ENCODE measurements at places on chromosomes 4 and X.

DNA sequence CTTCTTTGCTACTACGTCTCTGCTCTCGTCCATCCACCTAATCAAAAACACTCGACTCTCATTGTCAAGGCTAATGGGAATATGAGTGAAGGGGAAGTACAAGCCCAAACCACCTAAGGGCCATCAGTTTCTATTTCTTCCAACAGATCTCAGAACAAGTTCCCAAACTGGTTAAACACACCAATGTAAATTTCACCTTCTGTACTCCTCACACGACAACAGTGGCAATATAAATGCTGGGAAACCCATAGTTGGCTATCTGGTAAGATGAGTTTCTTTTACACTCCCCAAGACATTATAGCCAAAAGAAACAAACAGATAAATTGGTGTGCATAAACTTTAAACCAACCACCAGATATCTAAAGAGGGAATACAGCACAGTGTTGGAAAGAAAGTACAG is 21.9 kb downstream of the ACSL1 start:
- DNase-seq, result no peak

DNA sequence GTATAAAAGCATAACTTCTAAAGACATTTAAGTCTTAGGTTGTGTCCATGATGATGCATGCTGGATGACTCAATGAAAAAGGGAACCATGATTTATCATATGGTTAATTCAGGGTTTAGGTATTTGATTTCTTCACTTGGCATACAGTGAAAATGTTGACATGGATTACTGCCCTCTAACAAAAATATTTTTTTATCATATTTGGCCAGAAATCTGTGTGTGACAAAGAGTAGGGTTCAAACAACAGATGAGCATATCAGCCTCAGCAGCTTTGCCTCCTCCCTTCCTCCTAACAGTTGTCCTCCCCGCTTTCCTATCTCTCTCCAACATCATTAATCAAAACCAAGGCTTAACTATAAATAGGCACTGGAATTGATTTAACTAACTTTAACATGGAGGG is 46.3 kb downstream of the ARHGAP6 start:
- no peak for DNase-seq

GRCh38 chrX:29083823-29084222 is 496.6 kb downstream of the IL1RAPL1 start:
- DNase-seq, result no peak

GRCh38 chr4:24686866-24687692 is 102.7 kb upstream of the DHX15 start:
- DNase-seq, result no peak

All from NT2/D1 (cell line).